Bronchial epithelial cell (primary cell): ENCODE measurements at places on chromosomes 12 and 14.

- no peak for DNase-seq
Measured at GRCh38 chr12:112285600-112286401, 96.4 kb downstream of the HECTD4 start.

DNA sequence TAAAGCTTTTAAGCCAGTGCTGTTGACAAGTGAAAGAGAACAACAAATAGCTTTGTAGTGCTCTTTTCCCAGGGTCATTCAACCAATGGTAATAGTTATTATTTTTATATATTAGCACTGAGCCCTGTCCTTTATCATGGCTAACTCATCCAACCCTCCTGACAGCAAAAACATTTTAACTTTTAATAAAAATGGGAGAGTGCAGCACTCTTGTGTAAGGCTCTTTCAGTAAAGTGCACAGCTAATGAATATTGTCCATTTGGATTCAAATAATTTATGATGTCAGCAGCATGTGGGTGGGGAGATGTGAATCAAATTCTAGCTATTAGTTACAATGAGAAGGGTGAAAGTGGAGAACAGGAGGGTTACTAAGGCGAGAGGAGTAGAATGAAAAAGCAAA lies 185.7 kb downstream of the SOX5 start:
- DNase-seq, result no peak

GRCh38 chr12:89234324-89235114 lies 117.8 kb downstream of the DUSP6 start:
- no peak for DNase-seq

DNA sequence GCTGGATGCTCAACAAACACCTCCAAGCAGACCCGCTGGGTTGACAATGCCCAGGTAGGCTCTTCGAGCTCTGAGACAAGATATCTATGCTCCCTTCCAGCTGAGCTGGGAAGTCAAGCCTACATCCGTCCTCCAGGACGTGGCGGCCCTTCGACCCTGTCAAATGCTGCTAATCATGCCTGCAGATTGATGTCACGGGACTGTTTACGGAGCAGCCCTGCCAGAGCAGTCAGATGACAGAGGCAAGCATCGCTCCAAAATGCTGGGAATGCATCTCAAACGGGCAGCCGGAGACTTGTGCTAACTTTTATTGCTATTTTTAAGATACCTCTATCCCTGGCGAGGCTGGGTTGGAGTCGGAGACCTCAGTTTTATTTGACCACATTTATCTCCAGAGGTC lies 139.2 kb downstream of the NTF3 start:
- DNase-seq, result no peak

DNA sequence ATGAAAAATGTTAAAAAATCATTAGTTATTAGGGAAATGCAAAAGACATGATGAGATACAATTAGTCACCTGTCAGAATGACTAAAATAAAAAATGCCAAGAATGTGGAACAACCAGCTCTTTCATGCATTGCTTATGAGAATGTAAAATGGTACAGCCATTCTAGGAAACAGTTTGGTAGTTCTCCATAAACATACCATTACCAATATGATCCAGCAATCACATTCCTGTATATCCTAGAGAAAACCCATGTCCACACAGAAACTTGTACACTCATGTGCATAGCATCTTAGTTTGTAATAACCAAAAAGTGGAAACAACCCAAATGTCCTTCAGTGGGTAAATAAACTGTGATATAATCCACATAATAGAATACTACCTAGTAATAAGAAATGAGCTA lies 245.7 kb downstream of the FUT8 start:
- peak; percentile 88 for DNase-seq

DNA sequence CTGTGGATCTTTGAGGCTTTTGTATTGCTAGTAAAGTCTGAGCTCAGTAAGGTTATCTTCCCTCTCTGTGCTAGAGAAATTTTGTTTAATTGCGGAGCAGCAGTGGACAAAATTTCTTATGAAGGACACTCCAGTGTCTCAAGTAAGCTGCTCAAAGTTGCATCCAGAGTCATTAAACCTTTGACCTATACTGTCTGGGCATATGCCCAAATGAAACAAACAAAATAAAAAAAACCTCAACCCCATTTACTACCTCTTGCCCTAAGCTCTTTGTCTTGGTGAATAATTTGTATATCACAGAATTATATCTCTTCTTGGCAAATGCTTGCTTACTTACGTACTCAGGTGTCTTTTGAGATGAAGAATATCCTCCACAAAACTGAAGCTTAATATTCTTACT lies 465.2 kb downstream of the SOX5 start:
- DNase-seq, result no peak

DNA sequence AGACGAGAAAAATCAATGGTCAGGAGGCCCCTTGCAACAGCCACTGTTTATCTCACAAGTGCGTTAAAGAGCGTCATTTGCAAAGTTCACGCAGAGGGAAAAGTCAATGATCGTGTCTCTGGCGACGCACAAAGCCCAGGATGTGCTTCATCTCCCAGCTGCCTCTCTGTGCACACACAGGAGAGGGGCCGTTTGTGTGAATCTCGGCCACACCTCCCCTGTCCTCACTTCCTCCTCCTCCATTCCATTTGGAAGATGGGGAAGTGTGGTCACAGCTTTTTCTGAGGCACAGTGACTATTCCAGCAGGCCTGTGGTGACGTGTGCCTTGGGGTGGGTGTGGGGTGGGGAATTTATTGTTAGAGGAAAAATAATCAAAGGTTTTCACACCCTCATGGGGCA lies 90.4 kb downstream of the RBM19 start:
- DNase-seq, result no peak

DNA sequence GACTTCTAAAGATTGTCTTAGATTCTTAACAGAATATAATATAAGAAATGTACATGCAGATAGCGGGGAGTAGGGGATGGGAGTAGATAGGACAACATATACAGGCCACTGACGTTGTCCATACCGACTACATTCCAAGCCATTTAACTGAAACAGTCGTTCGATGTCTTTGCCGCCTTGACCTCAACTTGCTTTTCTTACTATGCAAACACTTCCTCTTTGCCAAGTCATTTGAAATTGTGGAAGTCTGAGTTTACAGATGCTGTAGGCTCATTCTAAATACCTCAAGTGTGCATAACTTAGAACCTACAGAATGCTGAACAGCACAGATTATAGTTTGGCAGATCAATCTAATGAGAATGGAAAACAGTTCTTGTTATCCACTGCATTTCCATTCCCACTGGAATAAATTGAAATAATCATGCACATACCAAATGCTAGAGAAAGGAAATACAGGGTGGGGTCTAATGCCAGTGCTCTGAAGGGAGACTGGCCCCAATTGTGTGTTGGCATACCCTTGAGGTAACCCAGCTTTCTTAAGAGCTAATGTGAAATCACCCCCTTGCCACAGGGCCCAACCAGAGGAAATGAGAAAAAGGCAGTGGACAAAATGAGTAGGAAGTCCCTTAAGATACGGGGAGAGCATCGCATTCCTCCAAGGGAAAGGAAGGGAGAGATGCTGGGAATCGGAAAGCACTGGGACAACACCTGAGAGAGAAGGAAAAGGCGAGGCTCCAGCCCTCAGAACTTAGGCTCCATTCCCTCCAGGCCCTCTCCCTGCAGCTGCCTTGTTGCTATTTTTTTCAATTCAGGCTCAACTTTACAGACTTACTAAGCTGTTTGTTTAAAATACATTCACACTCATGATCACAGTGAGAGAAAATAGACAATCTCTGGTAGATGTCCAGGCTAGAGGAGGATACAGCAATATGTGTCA lies 380.9 kb upstream of the TMTC1 start:
- DNase-seq, result no peak

DNA sequence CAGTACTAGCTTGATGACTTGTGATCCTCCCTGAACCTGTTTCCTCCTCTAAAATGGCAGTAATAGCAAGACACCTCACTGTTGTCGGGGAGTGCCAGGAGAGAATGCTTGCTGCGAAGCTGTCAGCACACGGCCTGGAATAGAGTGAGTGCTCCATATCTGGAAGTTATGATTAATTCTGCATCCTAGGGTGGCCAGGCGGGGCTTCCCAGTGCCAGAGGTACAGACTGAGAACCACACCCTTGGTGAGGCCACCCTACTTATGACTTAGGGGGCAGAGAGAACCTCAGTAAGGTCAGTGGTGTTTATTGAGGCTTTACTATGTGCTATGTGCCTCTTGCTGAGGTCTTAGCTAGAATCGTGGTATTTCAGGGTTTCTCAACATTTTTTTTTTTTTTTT lies 20.1 kb downstream of the MORN3 start:
- no peak for DNase-seq

- DNase-seq, result no peak
Measured at GRCh38 chr12:14802247-14802646, 1.0 kb downstream of the WBP11 start.

- DNase-seq, result no peak
Measured at GRCh38 chr14:76911473-76911872, 85.3 kb downstream of the LRRC74A start.

- DNase-seq, result no peak
Measured at GRCh38 chr12:121189619-121190155, 20.2 kb upstream of the P2RX4 start.

- DNase-seq, result no peak
Measured at GRCh38 chr14:38210587-38211216, 3.0 kb downstream of the SSTR1 start.

- peak; percentile 49 for DNase-seq
Measured at GRCh38 chr12:109671502-109671901, 42.1 kb upstream of the FAM222A start.

DNA sequence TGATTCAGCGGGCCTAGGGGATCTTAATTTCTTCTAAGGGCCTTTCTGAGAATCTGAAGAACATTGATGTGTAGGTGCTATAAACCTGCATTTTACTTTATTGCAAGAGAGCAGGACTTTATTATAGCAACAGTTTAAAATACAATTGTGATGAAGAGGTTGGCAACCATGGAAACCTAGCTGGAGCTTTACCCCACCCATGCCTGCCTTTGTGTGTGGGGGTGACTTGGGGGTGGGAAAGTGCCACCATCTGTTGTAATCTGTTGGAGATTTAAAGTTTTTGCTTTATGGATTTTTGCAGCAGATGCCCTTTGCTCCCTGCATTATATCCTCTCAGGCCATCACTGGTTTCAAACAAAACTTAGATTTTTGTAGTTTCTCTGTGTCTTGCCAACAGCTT lies 64.6 kb downstream of the ATG14 start:
- DNase-seq, result no peak

DNA sequence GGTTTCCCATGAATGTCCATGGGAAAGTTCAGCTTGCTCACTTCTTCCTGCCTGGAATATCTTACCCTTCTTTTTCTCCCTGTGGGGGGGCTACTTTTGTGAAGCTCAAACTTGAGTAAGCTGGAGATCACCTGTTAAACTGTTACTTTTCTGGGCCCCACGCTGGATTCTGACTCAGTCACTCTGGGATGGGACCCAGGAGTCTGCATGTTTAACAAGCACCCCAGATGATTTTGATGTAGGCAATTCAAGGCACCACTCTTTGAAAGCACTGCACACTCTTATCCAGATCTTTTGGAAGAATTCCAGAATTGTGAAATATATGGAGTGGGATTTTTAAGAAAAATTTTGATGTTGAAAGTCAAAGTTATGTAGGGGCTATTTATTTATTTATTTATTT lies 46.3 kb upstream of the IGF1 start:
- DNase-seq, result no peak

GRCh38 chr12:95205685-95206084 lies 11.6 kb downstream of the FGD6 start:
- DNase-seq, result peak; percentile 97

DNA sequence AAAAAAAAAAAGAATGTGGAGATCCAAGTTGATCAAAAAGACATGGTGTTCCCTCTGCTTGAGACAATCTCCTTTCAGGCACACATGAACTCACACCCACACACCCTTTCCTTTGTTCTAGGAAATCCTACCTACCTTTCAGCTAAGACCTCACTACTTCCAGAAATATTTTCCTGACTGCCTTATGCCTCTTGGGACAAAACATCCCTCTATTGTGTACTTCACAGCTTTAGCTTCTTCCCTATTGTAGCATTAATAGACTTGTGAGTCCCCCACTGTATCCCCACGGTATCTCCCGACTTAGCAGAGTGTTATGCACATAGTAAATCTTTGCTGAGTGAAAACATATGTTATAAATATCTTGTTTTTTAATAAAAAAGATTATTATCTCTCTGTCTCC lies 44.9 kb upstream of the AEBP2 start:
- no peak for DNase-seq

- DNase-seq, result peak; percentile 73
Measured at GRCh38 chr12:64178122-64178521, 44.0 kb downstream of the KICS2 start.

- peak; percentile 96 for DNase-seq
Measured at GRCh38 chr12:107091989-107092641, 1.2 kb downstream of the CRY1 start.

GRCh38 chr14:95233702-95234241 lies 76.4 kb upstream of the DICER1 start:
- DNase-seq, result no peak

GRCh38 chr14:79017561-79017960 lies 847.4 kb downstream of the NRXN3 start:
- DNase-seq, result no peak

- DNase-seq, result peak; percentile 93
Measured at GRCh38 chr12:124938587-124938986, 24.1 kb upstream of the UBC start.

- DNase-seq, result no peak
Measured at GRCh38 chr12:121808623-121809022, 4.8 kb downstream of the SETD1B start.

- no peak for DNase-seq
Measured at GRCh38 chr12:33423706-33424105, 15.9 kb downstream of the SYT10 start.

DNA sequence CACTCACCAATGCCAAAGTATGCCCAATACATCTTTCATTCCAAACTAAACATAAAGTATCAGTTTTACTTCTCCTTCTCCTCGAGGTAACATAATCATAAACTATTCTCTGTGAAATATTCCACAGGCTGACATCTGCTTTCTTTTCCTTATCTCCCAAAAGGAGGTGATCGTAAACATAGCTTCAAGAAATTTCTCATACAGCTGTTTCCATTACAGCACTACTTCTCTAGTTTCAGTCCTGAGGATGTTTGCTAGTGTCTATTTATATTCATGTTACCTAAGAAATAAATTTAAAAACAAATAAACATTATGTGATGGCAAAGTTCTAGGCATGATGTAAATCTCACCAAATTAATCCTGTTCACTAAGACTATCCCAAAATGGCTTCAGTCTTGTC lies 90.1 kb upstream of the CPSF6 start:
- DNase-seq, result no peak

DNA sequence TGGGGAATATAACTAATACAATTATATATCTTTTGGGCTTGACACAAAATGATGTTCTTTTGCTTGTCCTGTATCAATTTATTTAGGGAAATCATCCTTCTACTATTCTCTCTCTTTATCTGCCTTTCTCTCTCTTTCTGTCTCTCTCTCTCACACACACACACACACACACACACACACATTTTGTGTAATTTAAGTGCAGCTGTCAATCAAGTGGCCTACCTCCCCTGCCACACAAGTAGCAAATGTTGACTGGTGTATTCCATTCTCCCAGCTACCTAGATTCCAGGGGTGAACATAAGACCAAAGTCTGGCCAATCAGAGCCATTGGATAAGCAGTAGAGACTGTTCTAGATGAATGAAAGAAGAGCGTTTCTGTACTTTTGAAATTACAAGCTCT lies 127.6 kb downstream of the C12orf42 start:
- no peak for DNase-seq

GRCh38 chr14:75088153-75088552 lies 18.7 kb downstream of the ZC2HC1C start:
- DNase-seq, result no peak

GRCh38 chr14:73452341-73453186 lies 5.8 kb downstream of the NUMB start:
- DNase-seq, result peak; percentile 73

GRCh38 chr12:49358483-49359141 lies 8.7 kb upstream of the SPATS2 start:
- DNase-seq, result peak; percentile 60
